ENCODE measurements at places on chromosomes 2 and 18.

- DNase-seq = peak; percentile 4
These were observed 55.5 kb downstream of the PIGN start for GRCh38 chr18:62131301-62131909.

DNA sequence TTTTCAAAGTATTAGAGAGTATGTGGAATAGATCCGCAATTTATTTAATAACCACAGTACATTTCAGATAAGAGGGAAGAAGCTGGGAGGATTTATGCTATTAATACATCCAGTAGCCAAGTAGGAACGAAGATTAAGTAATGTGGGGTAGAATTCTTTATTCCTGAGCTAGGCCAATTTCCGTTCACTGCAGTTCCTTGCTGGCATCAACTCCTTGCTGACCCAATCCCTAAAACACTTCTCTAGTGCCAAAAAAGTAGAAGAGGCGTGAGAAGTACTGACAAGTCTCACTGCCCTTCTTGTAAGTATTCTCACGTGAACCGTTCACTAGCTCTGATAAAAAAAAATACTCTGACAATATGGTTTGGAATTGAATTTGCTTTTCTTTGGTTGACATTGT, 211.4 kb downstream of the EPHA4 start:
- DNase-seq = no peak

GRCh38 chr2:36663851-36664695, 32.4 kb upstream of the VIT start:
- DNase-seq = no peak

- no peak for DNase-seq
These were observed 160.9 kb upstream of the TTC39C start for GRCh38 chr18:23853448-23854195.

GRCh38 chr2:68458981-68459380, 8.1 kb downstream of the FBXO48 start:
- no peak for DNase-seq

DNA sequence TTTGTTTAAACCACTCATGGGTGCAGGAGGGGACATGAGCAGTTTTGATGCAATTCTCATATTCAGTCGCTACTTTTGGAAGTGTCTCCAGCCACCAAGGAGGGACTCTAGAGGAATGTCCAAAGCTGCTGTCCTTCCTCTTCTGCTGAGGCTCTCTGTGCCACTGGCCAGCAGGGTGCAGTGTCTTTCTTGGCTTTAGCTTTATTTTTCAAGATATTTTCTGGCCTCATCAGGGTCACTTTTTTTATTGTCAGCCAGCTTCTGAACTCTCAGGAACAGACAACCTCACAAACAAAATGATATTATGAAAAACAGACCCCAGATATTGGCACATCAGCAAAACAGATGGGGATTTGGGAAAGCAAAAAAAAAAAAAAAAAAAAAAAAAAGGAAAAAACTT, 289.3 kb upstream of the ZSWIM2 start:
- DNase-seq = no peak

DNA sequence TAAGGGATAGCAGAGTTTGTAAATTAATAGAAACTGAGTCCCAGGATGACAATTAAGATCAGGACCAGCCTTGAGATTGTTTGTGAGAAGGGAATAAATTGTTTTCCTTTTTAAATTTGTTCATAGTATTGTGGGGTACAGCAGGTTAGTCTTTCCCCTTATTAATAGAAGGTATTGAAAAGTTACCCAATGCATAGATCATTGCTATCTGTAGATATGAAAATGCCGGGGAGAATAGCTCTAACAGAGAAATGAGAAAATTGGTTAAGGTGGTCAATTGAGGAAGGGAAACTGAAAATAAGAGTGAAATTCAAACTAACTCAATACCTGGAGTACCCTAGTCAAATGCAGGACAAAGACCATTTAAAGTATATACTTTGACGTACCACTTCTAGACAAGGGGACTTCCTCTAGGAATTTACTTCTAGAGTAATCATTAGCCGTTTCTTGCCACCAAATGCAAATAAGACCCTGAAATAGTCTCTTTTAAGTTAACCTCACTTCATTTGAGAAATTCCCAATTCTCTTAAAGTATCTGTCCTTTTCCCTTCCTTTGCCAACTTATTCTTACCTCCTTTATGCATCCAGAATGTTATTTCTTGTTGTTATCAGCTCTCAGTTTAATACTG, 1224.4 kb upstream of the LRRTM1 start:
- no peak for DNase-seq

DNA sequence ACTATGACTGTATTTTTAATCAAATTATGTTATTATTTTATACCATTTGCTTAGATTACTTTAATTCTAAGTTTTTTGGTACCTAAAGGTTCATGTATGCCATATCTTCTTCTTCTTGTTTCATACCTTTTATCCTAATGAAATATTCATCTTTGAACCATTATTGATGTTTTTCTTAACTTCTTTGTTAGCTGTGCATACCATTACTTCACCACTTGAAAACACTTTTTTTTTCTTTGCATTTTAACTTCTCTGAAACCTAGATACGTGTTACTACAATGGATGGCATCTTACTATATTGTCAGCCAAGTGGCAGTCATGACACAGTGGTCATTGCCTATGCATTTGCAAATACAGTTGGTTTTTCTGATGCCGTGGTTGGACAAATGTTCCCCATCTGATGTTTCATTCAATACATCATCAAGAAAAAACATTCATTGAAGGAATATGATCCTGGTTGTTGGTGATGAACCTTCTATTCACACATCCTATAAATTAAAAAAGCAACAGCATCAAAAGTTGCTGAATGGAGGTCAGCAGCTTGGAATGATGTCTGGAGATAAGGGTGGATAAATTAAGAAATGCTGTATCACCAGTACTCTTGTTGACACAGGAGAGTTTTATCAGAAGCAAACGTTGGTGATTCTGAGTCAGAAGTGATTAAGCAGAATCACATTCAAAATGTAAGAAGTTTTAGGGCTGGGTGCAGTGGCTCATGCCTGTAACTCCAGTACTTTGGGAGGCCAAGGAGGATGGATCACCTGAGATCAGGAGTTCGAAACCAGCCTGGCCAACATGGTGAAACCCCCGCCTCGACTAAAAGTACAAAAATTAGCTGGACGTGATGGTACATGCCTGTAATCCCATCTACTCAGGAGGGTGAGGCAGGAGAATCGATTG, 7.4 kb downstream of the IL36A start:
- DNase-seq = no peak

GRCh38 chr2:171230176-171230575, 69.5 kb upstream of the TLK1 start:
- DNase-seq = no peak

- DNase-seq = no peak
These were observed 4.9 kb downstream of the IRS1 start for GRCh38 chr2:226794751-226795171.

DNA sequence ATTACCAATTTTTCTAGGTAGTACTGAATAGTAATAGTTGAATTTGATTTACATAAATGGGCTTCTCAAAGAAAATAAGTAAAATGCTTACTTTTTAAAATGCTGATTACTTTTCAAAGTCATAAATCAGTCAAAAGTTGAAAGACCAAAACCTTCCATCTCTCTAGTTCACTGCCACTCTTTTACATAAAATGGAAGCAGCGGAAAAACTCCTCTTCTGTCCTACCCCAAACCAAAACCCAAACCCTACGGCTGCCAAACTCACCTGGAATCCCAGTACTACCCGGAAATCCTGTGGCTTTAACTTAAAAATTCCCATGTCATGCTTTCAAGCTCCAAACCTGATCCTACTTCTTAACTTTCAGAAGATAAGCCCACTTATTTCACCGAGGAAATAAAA, 81.2 kb upstream of the MAPRE2 start:
- DNase-seq = no peak

DNA sequence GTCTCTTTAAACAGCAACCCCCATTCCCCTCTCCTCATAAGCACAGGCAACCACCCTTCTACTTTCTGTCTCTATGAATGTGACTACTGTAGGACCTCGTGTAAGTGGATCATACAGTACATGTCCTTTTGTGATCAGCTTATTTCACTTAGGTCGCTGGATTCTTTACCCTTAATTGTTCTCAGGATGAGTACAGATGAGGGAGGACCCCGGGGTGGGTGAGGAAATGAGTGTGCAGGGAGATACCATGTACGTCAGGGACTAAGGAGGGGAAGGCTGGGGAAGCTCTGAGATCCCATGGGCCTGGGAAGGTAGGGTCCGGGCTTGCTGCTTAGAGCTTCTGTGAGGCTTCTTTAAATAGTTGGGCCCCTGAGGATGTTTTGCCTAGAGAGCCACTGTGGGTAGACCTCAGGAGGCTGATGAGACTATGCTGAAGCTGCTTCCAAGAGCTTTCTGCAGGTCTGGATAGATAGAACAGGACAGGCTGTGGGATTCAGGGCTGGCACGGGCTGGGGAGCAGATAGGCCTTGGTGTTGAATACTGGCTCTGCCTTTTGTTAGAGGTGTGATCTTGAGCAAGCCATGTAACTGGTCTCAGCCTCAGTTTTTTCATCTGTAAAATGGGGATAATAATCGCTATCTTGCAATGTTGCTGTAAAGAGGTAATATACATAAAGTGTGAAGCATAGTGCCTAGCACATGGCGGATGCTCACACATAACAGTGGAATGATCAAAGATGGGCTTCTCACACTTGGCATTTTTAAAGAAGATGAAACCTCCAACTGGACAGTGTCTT, 155.3 kb downstream of the PRKCE start:
- DNase-seq = no peak

DNA sequence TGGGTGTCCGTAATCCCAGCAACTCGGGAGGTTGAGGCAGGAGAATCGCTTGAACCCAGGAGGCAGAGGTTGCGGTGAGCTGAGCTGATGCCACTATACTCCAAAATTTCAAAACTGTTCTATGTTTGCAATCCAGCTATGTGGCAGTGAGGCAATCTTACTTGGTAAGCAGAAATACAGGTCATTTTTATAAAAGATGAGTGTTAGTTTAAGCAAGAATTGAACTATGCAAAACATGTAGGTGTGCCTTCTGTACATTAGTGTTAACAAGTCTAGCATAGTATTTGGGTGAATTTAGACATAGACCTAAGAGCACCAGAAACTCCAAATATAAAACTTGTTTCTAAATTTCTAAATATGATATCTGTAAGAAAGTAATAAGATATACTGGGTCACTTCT, 7.2 kb downstream of the DSC1 start:
- no peak for DNase-seq

DNA sequence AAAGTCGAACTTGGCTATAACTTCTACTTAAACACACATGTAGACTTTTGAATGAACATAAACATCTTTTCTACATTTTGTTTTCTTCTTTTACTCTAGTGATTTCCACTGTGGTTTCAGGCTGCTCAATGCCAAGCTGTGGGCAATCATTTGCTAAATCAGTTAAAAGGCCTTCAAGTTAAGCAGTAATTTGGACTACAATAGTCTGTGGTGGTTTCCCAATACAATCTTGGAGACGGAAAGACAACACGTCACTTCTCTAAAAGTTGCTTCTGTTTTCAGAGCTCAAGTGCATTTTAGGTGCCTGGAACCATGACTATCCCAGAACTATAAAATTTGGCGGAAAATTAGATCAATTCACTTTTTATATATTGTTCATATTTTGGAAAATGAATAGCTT, 69.4 kb downstream of the TXNL1 start:
- no peak for DNase-seq

DNA sequence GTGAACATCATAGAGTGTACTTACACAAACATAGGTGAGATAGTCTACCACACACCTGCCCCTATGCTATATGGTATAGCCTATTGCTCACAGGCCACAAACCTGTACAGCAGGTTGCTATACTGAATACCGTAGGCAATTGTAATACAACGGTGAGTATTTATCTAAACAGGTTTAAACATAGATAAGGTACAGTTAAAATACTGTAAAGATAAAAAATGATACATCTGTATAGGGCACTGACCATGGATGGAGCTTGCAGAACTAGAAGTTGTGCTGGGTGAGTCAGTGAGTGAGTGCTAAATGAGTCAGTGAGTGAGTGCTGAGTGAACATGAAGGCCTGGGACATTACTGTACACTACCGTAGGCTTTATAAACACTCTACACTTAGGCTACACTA, 267.0 kb upstream of the HS6ST1 start:
- DNase-seq = no peak

DNA sequence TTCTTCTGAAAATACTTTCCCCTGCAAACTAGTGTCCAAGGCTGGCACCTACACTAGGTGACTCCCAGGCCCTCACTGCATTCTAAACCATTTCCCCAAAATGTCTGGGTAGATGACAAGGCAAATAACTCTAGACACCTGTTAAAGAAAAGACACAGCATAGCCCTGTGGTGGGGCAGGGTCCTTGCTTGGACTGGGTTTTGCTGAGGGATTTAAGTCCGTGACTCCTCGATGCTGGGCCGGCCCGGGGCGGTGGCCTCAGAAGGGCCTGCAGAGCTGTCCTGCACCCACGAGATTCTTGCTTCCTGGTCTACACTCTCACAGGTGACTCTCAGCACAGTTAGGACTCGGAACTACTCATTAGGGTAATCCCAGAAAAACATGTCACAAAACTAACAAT, 55.2 kb downstream of the MBP start:
- DNase-seq = no peak

DNA sequence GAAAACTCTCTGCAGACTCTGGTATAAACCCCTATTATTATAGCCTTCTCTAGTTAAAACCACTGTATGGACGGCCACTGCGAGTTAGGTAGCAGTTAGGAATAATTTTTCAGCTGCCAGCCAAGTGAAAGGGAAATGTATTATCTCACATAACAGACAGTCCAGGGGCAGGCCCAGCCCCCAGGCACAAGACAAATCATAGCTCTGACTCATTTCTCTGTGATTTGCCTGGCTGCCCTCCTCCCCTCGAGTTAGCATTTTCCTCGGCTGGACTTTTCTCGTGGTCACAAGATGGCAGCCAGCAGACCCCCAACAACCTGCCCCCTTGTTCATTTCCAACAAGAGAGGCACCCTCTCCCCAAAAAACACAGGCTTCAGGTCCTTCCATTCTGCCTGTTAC, 10.5 kb downstream of the VIT start:
- DNase-seq = no peak

- no peak for DNase-seq
These were observed 5.4 kb upstream of the BOD1L2 start for GRCh38 chr18:57141208-57142129.

DNA sequence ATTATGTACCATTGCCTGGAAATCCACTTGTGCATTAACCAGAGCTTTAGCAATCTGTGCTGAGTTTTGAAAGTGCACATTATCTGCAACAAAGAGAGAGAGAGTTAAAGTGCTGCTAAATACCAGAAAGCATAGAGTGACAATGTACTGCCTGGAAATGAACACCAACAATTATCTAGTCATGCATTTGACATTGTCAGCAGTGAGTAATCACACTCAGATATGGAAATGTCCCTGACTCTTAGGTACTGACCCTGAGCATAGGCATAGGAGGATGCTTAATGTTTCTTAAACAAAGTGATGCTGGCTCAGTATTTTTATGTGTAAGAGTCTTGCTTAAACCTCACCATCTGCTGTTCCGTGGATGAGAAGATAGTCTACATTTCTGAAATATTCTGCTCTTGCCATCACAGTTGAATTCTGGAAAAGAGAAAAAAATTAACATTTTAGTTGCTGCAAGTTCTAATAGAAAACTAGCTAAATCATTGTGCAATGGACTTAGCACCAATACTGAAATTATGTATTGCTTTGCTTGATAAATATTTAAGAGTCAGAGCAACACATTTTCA, 20.8 kb upstream of the GCG start:
- no peak for DNase-seq

GRCh38 chr18:62183578-62184195, 3.2 kb downstream of the PIGN start:
- DNase-seq = no peak

GRCh38 chr2:74514368-74515270, at the start of gene TLX2:
Gene TLX2 (plus strand): TSS chr2:74514450. CDS start chr2:74514807, 357 bp downstream.
- no peak for DNase-seq

GRCh38 chr2:41930807-41931566, 116.8 kb upstream of the PKDCC start:
- DNase-seq = no peak
